ENCODE measurements at places on chromosomes 4 and X. TPM values are rescaled to one million over a fixed set of nuclear protein-coding genes. Genes with fewer than 3 reads are reported as not detected.

The CSAG1 gene
- total RNA-seq, result not detected

The MTNR1A gene
- not detected for total RNA-seq

- DNase-seq, result peak; percentile 60
These were observed 379 bp downstream of the PDGFC start for GRCh38 chr4:156971165-156971675.

- no peak for DNase-seq
These were observed 860.0 kb upstream of the POU3F4 start for GRCh38 chrX:82648062-82648461.

DNA sequence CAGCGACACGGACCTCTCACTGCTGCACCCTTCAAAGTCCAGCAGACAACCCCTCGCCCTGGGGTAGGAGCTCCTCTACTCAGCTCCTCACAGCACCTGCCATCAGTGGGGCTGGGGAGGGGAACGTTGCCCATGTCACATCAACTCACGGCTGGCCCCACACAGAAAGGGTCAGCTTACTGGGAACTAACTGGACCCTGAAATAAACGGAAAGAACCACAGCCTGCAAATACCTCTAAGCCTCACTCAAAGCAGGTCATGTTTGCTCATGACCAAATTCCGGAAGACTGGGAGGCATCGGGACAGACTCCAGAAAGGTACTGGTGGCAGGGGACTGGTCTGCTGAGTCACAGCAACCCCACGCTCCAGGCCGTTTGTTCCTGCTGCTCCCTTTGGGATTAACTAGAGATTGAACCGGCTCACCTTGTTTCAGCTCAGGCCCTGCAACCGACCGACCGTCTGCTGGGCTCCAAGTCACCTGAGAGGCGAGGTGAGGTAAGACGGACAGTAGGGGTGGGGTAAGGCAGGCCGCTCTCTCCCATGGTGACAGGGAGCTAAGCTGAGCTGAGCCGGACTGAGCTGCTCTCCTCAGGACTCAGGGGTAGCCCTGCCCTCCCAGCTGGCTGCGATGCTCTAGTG is 5.6 kb downstream of the G6PD start:
- no peak for DNase-seq

The GPRASP1 gene
- total RNA-seq, result 20.2 TPM

- DNase-seq, result peak; percentile 32
These were observed 193.6 kb downstream of the SOWAHB start for GRCh38 chr4:76704133-76704881.

The IL9R gene
- total RNA-seq, result 0.11 TPM

The SERTM2 gene
- total RNA-seq, result not detected
